Left renal pelvis (tissue), 4 donors: ENCODE measurements at places on chromosomes 1 and 21.

DNA sequence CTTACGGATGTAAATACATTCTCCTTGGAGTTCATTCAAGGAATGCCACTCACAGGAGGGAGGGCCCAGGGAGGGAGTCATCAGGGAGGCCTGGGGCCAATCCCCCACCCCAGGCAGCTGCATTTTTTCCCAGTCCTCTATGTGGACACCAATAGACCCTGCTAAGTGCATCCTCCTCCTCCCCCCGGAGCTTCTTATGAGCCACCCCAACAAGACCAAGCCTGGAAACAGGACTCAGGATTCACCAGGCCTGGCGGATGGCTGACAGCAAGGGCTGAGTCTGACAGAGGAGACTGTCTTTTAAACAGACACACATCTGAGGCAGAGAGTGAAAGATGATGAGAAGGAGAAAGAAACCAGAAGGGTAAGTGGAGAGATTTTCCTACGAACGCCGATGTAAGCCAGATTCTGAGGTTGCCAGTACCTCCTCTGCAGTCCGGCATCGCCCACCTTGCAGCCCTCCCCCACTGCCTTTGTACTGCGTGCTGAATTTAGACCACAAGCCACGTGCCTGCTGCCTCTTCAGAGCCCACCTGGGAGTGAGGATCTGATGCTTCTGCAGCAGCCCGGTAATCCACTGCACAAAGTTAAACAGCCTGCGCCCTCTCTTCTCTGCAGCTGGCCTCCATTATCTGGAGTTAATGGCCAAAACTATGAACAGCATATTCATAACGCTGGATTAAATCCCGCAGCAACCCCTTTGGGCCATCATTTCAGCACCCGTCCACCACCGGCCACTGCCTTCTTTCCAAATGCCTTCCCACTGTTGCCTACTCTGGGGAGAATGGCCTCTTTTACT, 17.6 kb upstream of the SFPQ start:
- no peak for DNase-seq

DNA sequence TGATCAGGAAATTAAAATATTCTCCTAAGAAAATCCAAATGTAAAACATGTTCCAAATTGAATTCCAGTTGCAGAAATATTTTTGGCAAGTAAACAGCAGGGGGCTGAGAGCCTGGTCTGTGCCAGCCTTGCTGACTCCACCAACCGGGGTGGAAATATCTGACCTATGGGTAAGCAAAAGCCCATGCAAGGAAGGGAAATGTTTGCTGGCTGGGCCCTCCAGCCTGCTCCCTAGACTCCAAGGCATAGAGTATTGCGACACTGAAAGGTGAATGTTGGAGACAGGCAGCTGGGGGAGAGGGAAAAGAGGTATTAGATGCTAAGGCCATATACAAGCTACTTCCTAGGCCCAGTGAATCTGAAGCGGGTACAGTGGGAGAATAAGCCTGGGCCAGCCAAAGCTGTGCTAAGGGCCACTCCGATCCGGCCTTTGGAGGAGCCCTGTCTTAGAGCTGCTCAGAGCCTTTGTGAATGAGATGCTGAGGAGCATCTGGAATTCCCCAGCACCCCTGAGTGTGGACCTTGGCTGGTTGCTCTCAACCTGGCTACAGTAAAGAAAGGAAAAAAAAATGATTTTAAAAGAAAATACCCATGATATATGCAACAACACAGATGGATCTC, 24.9 kb upstream of the ATP1B1 start:
- DNase-seq: no peak

DNA sequence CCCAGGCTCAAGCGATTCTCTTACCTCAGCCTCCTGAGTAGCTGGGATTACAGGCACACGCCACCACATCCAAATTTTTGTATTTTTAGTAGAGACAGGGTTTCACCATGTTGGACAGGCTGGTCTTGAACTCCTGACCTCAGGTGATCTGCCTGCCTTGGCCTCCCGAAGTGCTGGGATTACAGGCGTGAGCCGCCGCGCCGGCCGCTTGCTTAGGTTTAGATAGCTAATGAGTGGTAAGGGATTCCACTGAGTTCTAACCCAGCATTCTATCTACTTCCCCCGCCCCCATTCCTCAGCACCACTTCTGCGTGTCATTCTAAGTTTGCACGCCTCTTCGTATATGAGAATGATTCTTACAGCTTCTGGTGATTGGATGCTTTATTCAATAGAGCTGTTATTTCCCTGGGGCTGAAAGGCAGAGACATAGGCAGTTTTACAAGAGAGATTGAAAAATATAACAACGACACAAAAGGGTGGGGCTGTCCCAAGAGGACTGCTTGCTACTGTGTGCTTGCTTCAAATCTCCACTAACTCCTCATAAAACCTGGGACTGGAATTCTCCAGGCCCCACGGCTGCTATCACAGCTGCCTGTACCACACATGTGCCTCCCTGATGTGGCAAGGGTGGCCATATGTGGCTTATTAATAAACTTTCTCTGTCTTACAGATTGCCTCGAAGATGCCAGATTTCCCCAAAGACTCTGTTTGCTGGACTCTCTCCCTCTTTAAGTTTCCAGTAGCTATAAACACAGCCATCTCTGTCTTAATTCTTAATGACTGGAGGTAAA, 23.7 kb upstream of the GREM2 start:
- no peak for DNase-seq

DNA sequence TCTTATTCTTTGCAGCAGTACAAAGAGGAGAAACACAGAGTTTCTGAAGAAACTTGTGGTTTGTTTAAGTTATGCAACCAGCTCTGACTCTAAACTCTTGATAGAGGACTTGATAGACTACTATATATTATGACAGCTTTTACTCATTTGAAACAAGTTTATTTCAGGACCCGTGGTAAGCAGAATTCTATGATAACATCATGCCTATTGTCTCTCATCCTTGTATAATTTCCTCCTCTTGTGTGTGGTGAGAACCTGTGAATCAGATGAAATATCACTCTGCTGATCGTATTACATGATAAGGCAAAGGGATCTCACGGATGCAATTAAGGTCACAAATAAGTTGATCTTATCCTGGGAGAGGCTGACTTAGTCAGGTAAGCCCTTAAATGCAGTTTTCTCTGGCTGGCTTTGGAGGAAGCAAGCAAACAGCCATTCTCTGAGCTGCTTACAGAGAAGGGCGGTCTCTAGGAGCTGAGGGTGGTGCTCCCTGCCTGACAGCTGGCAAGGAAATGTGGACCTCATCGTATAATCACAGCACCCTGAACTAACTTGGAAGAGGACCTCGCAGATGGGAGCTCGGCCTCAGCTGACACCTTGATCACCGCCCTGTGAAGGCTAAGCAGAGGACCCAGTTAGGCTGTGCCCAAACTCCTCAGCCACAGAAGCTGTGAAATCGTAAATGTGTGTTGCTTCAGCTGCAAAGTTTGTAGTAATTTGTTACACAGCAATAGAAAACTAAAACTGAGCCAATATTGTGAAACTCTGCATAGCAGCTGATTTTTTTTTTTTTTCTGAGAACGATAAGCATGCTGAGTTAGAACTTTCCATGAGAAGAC, 151.1 kb upstream of the DPT start:
- DNase-seq: no peak

DNA sequence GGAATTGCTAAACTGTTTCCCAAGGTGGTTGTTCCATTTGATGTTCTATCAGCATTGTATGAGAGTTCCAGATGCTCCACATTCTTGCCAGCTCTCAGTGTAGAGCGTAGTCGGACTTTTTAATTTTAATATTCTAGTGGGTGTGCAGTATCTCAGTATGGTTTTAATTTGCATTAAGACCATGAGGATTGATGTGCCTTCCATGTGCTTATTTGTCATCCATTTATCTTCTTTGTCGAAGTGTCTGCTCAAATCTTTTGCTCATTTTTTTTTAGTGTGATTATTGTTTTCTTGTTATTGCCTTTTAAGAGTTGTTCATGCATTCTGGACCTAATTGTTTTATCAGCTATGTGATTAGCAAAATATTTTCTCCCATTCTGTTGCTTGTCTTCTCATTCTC, 13.8 kb upstream of the GUCA2B start:
- no peak for DNase-seq

- DNase-seq: no peak
Observed at GRCh38 chr1:246629030-246629429, 62.8 kb downstream of the CNST start.

DNA sequence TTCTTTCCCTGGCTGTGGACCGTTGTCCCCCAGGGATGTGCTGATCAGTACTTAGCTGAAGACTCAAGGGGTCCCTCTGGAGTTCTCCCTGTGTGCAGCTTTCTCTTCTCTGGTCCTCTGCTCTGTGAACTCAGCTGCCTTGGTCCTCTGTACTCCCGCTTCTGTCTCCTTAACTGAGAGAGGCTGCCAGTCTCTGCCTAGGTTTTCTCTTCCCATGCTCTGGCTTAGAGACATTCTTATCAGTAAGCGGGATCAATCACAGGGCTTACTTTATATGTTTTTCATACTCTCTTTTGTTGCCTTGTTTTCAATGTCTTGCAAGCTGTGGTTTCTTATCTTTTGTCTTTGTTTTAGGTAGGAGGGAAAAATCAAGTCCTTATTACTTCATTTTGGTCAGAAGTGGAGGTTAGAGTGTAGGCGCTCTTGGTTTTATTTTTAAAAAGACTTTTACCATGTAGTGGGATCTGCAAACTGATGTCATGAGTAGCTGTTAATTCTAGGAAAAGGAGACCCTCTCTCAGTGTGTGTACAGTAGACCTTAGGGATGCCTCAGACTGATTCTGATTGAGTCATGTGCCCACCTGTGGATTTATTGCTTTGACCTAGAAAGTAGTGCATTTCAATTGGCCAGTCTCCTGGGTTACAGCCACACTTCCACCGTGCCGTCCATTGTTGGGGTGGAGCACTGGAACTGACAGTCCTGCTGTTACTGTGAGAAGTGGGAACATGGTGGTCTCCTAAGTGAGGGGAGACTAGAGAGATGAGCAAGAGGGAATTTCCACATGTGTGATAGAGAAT, 46.6 kb downstream of the TTC3 start:
- no peak for DNase-seq

- no peak for DNase-seq
Observed at GRCh38 chr21:41876928-41877652, 2.1 kb downstream of the PRDM15 start.
